NCI-H1436 (cell line): ENCODE measurements at places on chromosomes 11 and 22.

- DNase-seq: no peak
These were observed 594 bp downstream of the NRXN2 start for GRCh38 chr11:64722141-64723065.

- no peak for DNase-seq
These were observed at the start of gene FAT3 for GRCh38 chr11:92224407-92225124. TSS of gene FAT3 (plus strand) at chr11:92224818. CDS start at chr11:92352113, 127,295 bp downstream.

DNA sequence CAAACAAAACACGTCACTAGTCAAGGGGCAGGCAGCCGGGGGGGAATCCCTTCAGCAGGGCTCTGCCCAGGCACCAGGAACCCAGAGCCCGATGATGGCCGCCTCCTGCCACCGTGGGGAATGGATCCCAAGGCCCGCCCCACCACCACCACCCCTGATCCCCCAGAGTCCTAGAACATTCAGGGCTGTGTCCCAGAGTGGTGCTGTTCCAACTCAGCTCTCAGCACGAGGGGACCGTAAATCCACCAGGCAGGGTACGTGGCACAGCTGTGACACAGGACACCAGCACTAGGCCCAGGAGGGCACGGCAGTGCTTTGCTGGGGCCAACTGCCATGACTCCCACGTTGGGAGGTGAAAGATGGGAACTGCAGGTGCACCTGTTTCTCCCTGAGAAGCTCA, 29.6 kb downstream of the ANO1 start:
- no peak for DNase-seq

DNA sequence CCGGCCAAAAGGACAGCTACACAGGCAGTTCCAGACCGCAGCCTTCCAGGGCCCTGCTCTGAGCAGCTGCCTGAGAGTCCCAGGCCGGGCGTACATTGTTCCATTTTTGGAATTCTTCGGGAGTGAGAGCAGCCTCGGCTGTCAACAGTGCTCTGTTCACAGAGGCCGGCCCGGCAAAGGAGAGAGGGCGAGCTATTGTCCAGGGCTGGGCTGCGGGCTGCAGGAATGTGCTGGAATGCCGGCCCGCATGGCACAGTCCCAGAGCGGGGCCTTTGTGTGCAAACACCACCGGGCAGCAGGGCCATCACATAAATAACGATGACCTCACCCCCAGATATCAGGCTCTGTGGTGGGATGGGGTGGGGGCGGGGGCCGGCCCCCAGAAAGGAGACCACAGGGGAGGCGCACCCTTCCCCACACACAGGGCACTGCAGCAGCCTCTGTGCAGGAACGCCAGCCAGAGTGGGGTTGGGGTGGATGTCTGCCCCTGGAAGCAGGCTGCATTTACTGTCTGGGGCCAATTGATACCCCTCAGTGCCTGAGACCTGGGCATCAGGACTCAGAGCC, 15.8 kb downstream of the LINC01488 start:
- DNase-seq: no peak

- DNase-seq: no peak
These were observed 6.9 kb downstream of the AQP11 start for GRCh38 chr11:77596626-77597025.

DNA sequence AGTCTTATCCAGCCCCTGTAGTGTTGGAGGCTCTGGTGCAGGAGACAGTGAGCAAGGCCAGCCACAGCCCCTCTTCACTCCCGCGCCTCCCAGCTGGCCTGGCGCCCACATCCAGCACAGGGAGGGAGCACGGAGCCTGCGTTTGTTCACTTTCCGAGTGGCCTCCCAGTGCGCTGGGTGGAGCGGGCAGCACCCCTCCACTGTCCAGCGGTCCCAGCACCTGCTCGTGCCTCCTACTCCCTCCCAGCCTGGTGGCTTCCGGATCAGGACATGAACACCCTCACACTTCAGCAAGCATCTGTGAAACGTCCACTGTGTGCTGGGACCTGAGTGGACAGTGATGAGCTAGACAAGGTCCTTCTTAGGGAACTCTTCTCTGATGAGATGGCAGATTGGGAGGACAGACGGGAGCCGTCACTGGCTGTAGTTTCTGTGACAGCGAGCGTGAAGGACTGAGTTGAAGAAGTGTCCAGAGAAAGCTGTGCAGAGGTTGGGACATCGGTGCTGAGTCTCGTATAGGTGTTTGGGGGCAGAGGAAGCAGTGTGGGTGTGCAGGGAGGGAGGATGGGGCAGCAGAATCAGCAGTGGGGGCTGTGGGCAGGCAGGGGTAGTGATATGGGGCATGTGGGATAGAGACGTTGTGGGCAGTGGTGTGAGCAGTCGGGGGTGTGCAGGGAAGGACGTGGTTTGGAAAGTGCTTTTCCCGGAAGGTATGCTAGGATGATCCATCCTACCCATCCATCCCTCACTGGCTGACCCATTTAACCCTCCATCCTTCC, 256.8 kb downstream of the TBC1D22A start:
- DNase-seq: no peak
